ENCODE measurements at places on chromosomes 1 and 21. TPM values are rescaled to one million over a fixed set of nuclear protein-coding genes. Genes with fewer than 3 reads are reported as not detected.

Gene NUF2
- 33.2 TPM for total RNA-seq

Gene MPZL1
- 111 TPM for total RNA-seq

Gene NCMAP
- total RNA-seq = 0.05 TPM

Gene CCT3
- 400 TPM for total RNA-seq

Gene FHAD1
- total RNA-seq = 0.44 TPM

Gene CFHR5
- total RNA-seq = not detected

Gene CCDC185
- 0.08 TPM for total RNA-seq

Gene PRKCZ
- total RNA-seq = 10.1 TPM

Gene IVL
- 0.06 TPM for total RNA-seq

Gene CD48
- total RNA-seq = not detected

Gene LCE3D
- total RNA-seq = 0.60 TPM

Gene TFF3
- not detected for total RNA-seq

Gene MX2
- 0.06 TPM for total RNA-seq

Gene CHD5
- 0.77 TPM for total RNA-seq

Gene IGFN1
- total RNA-seq = 0.82 TPM

Gene OR2L3
- total RNA-seq = not detected

Gene LRRC40
- 9.4 TPM for total RNA-seq

Gene FBXO2
- total RNA-seq = 8.7 TPM

Gene KLHDC8A
- 0.53 TPM for total RNA-seq

Gene COL8A2
- 0.14 TPM for total RNA-seq

Gene XPR1
- total RNA-seq = 29.5 TPM
